ENCODE measurements at places on chromosomes 12 and 14.

DNA sequence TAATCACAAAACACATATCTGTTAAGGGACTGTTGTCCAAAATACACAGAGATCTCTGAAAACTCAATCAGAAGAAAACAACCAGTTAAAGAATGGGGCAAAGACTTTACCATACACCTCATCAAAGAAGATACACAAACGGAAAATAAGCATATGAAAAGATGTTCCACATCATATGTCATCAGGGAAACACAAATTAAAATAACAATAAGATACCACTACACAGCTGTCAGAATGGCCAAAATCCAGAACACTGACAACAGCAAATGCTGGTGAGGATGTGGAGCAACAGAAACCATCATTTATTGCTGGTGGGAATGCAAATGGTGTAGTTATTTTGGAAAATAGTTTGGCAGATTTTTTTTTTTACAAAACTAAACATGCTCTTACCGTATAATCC is 220.5 kb upstream of the FOXN3 start:
- no peak for DNase-seq

DNA sequence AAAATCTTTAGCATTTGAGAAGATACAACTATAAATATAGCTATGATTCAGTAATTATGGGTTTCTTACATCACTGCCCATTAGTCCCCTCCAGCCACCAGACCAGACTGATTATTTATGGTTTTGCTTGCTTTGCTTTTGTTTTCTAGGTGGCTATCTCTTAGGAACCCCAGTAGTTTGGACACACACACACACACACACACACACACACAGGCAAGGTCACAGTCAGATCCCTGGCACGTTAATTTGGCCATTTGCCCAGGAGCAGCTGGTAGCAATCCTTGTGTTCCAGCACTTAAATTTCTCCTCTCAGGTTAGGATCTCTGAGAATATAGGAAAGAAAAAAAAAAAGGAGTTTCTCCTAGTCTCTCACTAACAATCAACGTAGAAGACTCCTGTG is 90.2 kb upstream of the RESF1 start:
- peak; percentile 3 for DNase-seq

- no peak for DNase-seq
These were observed 107.7 kb downstream of the UNC79 start for GRCh38 chr14:93538413-93538812.

- no peak for DNase-seq
These were observed 98.6 kb downstream of the GCH1 start for GRCh38 chr14:54803926-54804537.

DNA sequence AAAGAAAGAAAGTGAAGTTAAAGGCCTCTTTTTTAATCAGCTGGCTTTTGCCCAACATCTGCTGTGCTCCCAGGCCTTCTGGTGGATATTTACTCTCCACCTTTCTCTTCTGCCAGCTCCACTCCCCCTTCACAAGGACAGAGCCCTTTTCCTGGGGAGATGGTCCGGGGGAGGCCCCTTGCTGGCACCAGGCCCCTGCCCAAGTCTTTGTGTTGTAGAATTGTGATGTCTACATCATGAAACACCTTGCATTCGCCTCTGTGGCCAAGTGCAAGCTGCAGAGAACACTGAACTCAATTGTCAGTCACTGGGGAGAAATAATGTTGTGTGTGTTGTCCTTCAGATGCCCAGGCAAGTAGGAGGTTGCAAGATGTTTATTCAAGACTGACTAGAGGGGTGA is 150.3 kb downstream of the DPF3 start:
- DNase-seq: peak; percentile 35

DNA sequence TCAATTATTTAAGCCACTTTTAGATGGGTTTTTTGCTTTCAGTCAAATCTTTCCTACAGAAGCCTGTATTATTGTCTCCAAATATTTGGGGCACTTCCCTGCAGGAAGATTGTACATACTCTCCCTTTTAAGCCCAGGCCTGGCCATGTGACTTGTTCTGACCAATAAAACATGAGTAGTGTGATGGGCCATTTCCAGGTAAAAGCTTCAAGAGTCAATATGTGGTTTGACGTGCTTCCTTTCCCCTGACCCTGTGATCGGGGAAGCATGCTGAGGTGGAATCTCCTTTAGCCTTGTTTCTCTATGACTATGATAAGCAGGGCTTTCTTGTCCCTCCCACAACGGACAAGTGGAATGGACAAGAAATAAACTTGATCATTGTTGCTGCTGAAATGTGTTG is 14.2 kb upstream of the NIN start:
- no peak for DNase-seq

Measured in activated CD8-positive, alpha-beta memory T cell treated with anti-CD3 and anti-CD28 coated beads, Interleukin-2, amount 50 U/mL, for 48 hours (primary cell).